Bronchus fibroblast of lung (primary cell): ENCODE measurements at places on chromosomes 1 and 21. TPM values are rescaled to one million over a fixed set of nuclear protein-coding genes. Genes with fewer than 3 reads are reported as not detected.

Gene IARS2
- total RNA-seq = 50.8 and 51.6 TPM in 2 replicates

Gene C21orf91
- total RNA-seq = 3.1 and 4.5 TPM in 2 replicates

Gene HTR6
- total RNA-seq = not detected in 2 replicates

Gene POU3F1
- total RNA-seq = not detected in 2 replicates

Gene PTCH2
- total RNA-seq = under 0.01 and 0.15 TPM in 2 replicates

Gene DPT
- total RNA-seq = 0.15 TPM in 1 of 2 replicates, not detected in the other

Gene PRRX1
- 57.8 and 78.7 TPM in 2 replicates for total RNA-seq

Gene NRAS
- total RNA-seq = 57.1 and 71.3 TPM in 2 replicates

Gene DDAH1
- total RNA-seq = 35.1 and 39.3 TPM in 2 replicates

Gene DEPDC1
- 27.2 and 45.2 TPM in 2 replicates for total RNA-seq

Gene SLAMF7
- total RNA-seq = not detected in 2 replicates

Gene PLPPR4
- under 0.01 and 0.15 TPM in 2 replicates for total RNA-seq

Gene SPRR2B
- not detected in 2 replicates for total RNA-seq

Gene ACKR1
- not detected in 2 replicates for total RNA-seq

Gene HES5
- total RNA-seq = not detected in 2 replicates

Gene FALEC
- not detected in 2 replicates for total RNA-seq

Gene SPRR3
- total RNA-seq = not detected in 2 replicates

Gene AKR7A3
- 0.59 and 0.84 TPM in 2 replicates for total RNA-seq

Gene SLC16A1
- 49.1 and 50.7 TPM in 2 replicates for total RNA-seq

Gene CHIA
- total RNA-seq = not detected in 2 replicates

Gene SLAMF9
- not detected in 2 replicates for total RNA-seq

Gene SLC1A7
- not detected in 2 replicates for total RNA-seq

Gene S100A8
- not detected in 2 replicates for total RNA-seq

Gene RAD54L
- total RNA-seq = 11.6 and 13.4 TPM in 2 replicates

Gene SDHB
- total RNA-seq = 166 and 169 TPM in 2 replicates

Gene IFNLR1
- not detected in 2 replicates for total RNA-seq

Gene AUNIP
- 5.1 and 9.1 TPM in 2 replicates for total RNA-seq
